ENCODE measurements at places on chromosomes 1 and 21. TPM values are rescaled to one million over a fixed set of nuclear protein-coding genes. Genes with fewer than 3 reads are reported as not detected.

Gene TMEM51
- total RNA-seq, result 4.4 TPM

Gene MARK1
- total RNA-seq, result 9.3 TPM

Gene NUP133
- 41.5 TPM for total RNA-seq

Gene UBE2Q1
- total RNA-seq, result 28.5 TPM

Gene RABGAP1L
- 86.6 TPM for total RNA-seq

Gene GNAI3
- 10.1 TPM for total RNA-seq

Gene UTS2
- total RNA-seq, result not detected

DNA sequence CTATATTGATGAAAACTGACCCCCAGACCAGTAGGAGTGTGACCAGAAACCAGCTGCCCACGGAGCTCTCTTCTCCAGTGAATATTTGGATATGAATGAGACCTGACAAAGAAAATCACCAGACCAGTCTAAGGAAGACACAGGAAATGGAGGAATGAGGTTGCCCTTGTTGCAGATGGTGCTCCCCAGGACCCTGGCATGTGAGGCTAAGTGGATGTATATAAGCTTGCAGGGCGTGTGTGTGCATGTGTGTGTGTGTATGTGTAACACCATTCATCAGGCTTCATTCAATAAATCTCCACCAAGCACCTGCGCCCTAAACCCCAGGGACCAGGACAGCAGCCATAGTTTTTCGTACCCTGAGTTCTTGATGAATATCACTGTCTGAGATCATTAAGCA, 14.4 kb downstream of the PHLDA3 start:
- no peak for DNase-seq

DNA sequence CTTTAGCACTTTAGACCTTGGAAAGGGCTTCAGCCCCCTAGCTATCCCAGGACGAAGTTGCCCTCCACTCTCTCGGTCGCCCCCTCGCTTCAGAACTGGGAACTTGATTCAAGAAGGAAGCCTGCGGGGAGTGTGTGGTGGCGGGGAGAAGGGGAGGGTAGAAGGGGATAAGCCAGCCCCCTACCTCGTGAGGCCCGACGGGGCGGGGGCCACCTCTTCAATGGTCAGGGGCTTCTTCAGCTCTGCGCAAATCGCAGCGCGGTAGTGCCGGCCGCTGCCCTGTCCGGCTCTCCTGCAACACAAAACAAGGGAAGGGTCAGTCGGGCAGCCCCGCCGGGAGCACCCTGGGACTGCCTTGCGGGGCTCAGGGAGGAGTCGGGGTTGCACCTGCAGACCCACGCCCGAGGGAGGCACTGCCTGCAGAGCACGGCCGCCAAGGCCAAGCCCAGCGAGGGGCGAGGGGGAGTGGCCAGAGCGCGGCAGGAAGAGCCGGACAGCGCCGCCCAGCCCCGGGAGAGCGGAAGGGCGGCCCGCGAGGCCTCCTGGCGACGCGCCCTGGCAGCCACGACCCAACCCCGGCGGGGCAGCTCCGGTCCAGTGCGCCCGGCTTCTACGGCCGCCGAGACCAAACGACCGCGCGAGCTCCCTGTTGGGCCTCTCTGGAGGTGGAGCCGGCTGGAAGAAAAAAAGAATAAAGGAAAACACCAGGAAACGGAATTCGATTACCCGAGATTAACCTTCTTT, 56.2 kb upstream of the RASAL2 start:
- DNase-seq, result peak; percentile 86

DNA sequence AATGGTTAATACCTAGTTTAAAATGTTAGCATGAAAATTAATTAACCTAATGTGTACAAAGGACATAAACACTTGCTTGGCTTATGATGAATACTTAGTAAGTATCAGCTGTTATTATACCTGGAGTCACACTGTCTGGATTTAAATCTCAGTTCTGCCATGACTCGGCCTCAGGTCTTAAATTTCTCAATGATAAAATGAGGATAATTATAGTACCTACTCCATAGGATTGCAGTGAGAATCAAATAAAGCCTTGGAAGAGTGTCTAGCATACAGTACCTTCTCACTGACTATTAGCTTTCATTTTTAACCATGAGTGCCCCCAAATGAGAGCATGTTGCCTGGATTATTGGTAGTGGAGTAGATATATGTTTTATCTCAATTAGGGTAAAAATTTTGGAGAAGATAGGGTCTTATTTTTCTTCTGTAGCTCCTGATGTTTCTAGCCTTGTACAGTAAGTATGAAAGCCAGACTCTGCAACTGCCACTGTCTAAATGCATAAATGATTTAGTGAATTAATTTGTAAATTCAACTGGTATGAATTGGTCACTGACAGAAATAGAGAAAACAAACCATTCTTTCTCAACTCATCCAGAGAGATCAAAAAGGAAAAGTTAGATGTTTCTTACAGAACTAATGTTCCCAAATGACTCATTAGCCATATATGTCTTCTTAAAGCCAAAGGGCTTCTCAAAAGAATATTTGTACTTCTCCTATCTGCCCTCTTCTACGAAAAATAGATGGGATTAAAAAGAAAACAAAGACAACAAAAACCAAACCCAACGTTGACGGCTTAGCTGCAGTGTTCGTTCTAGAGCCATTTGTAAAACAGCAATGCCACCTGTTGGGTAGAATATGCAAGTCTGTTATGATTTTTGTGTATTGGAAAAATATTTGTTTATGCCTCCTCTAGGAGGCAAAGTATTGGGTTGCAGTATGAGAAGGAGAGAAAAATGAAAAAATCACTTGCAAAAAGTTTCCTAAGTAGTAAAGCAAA, 53.8 kb upstream of the MROH9 start:
- DNase-seq, result peak; percentile 71

DNA sequence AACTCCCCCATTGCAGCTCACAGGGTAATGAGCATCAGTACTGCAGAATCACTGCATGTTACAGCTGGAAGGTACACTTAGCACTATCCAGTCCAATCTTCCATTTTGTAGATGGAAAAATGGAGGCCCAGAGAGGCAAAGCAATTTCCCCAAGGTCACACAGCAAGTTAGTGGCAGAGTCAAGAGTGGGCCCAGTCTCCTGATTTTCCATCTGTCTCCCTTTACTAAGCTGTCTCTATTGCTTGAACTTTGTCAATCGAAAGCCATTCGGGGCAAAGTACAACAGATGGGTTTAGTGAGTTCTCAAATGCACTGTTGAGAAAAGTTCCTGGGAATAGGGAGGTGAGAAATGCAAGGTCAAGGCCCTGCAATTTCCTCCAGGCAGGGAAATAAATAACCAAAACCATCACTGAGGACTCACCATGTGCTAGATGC, 50.4 kb upstream of the IFFO2 start:
- DNase-seq, result no peak

DNA sequence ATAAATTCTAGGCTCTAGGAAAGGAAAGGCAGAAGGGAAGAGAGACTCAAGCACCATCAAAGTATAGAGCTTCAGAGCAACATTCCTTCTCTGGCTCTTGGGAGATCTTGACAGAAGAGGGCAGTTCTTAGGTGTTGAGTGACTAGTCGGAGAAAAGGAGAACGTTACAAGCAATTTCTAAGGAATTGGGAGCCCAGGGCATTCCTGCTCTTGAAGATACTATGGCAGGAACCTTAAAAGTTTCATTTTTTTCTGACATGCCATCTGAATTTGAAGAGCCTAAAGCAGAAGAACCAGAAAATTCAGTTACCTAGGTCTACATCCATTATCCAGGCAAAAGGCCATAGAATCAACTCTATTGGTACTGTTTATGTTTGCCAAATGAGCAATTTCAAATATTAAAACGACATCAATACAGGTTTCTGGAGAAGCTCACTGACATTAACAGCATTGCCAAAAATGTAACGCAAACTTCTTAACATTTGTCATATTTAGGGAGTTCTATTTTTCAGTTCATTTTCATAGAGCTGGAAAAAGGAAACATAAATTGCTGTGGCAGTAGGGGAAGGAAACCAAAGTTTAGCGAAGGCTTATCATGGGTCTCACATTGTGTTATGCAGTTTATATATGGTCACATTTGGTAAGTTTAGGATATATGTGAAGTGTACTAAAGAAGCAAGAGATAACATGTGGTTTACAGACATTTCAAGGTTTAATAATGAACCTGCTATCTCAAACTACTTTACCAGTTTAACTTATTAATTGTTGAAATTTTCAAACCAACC, 210.1 kb upstream of the NRIP1 start:
- no peak for DNase-seq

DNA sequence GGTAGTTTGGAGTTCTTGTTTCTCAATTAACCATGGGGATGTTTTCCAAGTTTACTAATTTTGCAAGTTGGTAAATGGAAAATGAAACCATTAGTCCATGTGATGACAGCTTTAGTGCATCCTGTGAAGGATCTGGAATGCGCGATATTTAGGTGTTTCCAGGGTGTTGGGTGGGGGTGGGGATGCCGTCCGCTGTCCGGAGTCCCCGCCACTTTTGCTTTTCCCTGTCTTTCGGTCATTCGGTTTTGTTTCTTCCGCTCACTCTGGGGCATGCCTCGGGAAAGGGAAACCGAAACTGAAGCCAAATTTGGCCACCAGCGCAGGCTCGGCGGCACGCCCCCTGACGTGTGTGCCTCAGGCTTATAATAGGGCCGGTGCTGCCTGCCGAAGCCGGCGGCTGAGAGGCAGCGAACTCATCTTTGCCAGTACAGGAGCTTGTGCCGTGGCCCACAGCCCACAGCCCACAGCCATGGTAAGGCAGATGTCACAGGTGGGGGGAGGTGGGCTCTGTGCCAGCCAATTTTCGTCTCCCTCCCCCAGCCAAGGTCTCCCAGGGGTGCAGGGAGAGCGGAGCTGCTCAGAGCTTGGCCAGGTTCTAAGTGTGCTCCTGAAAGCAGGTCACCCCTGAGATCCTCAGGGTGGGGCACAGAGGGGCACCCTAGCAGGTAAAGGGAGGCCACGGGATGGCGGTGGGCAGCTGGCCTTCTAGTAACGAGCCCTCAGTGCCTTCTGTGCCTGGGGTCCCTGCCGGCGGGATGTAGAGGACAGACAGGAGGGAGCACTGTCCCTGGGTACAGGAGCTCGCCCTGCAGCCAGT, at the start of gene ISG15:
TSS of gene ISG15 (plus strand) at position 393 of the 817 bp plus-strand sequence. CDS start at position 470, 77 bp downstream.
- DNase-seq, result peak; percentile 93

- no peak for DNase-seq
Observed at GRCh38 chr1:100785470-100786052, 66.0 kb downstream of the VCAM1 start.

DNA sequence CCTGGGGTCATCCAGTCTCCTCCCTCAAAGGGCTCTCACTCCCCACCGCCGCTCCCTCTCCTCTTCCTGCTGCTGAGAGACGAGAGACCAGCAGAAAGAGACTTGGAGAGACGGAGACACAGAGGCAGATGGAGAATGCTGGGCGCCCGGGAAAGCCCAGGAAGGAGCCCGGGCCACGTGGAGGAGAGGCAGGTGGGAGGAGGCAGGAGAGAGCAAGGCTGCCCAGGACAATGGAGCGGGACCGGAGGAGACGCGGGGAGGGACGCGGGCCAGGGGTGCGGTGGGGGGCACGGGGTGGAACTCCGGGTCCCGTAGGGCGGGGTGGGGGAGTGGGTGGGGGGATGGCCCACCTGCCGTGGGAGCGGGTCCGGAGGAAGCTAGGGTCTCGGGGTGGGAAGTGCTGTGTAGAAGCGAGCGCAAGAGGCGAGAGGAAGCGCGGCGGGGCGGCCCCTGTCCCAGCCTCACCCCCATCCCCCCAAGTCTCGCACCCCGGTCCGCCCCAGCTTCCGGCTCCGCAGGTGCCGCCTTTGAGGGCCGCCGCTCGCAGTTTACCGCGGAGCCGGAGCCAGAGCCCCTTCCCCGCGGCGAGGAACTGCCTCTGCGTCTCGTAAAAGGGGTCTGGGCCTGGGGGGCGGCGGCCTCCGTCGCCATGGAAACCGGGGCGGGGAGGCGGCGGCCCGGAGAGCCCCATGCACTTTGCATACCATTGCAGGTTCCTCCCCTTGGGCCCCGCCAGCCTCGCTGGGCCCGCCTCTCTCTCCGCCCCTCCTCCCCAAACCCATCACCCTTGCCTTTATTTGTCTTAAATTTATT, 11.7 kb upstream of the EPHA2 start:
- peak; percentile 65 for DNase-seq

- peak; percentile 77 for DNase-seq
Observed at GRCh38 chr1:40665335-40666171, at the start of gene RIMS3. TSS of gene RIMS3 (minus strand) at chr1:40665682. CDS start at chr1:40641925, 23,757 bp downstream.

GRCh38 chr1:221605569-221605968, 136.3 kb downstream of the DUSP10 start:
- DNase-seq, result no peak

- DNase-seq, result no peak
Observed at GRCh38 chr1:18716112-18716784, 85.6 kb downstream of the PAX7 start.

- DNase-seq, result peak; percentile 51
Observed at GRCh38 chr1:14627608-14628489, 29.4 kb downstream of the KAZN start.
